ENCODE measurements at places on chromosomes 4 and X.

DNA sequence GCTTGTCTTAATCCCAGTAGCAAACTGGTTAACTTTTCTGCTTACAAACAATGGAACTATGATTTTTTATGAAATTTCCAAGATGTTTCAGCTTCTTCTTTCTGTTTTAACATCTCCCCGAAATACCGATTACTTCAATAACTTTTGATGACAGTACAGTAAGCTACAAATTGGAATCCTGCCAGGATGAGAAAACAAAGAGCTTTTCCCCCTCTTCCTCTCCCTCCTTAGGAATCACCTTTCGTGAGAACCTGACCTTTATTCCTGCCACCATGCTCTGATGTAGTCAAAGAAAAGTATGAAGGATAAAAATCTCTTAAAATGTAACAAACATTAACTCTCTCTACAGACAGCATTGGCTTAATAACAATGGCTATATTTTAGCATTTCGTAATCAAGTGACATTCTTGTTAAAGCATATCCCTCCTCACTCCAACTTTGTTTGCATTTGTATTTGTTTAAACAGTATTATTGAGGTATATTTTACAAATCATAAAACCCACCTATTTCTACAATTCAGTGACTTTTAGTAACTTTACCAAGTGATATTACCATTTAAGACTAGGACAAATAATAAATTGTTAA lies 148.7 kb upstream of the NAP1L5 start:
- ATAC-seq, result no peak

- ATAC-seq, result peak; percentile 78
These were observed at the start of gene TSPAN5 for GRCh38 chr4:98658287-98659105. TSPAN5 (minus strand) TSS chr4:98658611.

GRCh38 chrX:18983666-18984380 lies at the start of gene PHKA2:
PHKA2 (minus strand) TSS chrX:18984114; CDS start chrX:18983932, 182 bp downstream.
- peak; percentile 83 for ATAC-seq

DNA sequence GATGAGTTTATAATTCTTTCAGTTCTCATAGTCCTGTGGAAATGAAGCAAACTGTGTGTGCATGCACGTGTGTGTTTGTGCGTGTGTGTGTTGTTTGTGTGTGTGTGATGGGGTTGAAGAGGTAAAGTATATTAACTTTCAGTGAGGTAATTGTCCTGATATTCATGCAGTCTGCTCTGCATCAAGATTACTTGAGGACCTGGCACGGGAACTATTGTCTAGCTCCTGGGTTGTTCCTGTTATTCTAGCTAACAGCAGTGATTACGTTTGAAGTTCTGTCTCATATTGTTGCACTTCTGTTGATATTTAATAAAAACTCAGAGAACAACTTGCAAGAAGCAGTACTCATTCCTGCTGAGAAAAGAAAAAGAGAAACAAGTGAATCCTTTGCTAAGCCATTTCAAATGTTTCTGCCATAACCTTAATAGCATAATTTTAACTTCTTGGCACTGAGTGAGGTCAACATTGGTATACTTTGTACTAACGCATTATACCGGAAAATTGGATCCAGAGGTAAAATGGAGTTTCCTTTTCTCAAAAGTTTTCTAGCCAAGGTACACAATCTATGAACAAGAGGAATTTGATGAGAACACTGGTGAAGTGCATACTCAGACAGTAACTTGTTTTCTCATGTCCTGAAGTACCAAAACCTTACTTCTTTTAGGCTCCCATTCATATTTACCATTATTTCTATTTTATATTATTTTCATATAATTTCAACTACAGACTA lies 113.2 kb downstream of the SPCS3 start:
- ATAC-seq, result no peak

DNA sequence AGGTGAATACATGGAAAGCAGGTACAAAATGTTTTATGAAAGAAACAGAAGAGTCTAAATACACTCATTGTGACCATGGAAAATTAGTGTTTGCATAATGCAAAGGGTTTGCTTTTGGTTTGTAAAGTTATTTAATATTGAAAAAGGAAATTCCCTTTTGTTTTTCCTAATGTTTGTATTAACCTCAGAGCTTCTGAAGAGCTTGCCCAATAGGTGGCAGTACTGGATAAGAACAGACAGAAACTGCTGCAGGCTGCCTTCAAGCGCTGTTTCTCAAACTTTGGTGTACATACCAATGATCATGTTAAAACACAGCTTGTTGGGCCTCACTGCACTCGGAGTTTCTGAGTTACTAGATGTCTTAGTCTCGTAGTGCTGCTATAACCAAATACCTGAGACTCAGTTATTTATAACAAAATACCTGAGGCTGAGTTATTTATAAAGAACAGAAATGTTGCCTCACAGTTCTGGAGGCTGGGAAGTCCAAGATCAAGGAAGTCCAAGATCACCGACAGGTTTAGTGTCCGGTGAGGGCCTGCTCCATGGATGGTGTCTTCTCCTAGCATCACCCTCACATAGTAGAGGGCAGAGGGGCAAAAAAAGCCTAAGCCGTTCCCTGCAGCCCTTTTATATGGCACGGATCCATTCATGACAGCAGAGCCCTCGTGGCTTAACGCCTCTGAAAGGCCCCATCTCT lies 54.2 kb downstream of the SUPT20HL2 start:
- ATAC-seq, result peak; percentile 94

All from SK-N-SH treated with all-trans-retinoic acid at 6 μM for 48 hours (cell line).